ENCODE measurements at places on chromosomes 16 and 17.

- DNase-seq = no peak
Measured at GRCh38 chr17:2655546-2655945, 56.0 kb downstream of the CLUH start.

DNA sequence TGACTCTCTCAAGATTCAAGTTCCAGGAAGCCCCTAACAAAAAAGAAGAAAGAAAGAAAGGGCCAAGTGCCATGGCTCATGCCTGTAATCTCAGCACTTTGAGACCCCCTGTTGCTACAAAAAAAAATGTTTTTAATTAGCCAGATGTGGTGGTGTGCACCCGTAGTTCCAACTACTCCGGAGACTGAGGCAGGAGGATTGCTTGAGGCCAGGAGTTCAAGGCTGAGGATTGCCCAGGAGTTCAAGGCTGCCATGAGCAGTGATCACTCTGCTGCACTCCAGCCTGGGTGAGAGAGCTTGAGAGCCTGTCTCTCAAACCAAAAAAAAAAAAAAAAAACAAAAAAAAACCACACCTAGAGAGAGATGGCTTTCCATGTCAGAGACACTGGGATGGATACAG lies 18.8 kb downstream of the TLE7 start:
- no peak for DNase-seq

DNA sequence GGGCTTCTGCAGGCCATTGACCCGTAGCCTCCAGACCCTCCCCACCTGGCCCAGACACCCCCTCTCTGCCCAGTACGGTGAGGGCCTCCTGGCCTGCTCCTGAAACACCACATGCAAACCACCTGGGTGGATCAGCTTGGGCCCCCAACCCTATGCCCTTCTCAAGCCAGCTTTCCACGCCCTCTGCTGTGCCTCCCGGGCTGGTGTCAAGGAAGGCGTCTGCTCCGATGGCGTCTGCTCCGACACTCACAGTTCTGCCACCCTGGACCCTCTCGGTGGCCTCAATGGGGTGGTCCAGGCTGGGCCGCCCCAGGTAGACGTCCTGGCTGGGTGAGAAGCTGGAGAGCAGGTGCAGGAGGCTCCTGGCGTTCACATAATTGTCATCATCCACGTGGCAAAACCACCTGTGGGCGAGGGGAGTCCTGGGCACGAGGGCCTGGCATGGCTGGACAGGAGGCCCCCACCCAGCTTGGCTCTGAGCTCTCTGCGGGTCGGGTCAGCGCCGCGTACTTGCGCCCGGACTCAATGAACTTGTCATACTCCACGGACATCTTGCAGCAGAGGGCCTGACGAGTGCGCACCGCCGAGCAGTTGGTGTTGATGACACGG lies 1.4 kb downstream of the RFNG start:
- DNase-seq = no peak

DNA sequence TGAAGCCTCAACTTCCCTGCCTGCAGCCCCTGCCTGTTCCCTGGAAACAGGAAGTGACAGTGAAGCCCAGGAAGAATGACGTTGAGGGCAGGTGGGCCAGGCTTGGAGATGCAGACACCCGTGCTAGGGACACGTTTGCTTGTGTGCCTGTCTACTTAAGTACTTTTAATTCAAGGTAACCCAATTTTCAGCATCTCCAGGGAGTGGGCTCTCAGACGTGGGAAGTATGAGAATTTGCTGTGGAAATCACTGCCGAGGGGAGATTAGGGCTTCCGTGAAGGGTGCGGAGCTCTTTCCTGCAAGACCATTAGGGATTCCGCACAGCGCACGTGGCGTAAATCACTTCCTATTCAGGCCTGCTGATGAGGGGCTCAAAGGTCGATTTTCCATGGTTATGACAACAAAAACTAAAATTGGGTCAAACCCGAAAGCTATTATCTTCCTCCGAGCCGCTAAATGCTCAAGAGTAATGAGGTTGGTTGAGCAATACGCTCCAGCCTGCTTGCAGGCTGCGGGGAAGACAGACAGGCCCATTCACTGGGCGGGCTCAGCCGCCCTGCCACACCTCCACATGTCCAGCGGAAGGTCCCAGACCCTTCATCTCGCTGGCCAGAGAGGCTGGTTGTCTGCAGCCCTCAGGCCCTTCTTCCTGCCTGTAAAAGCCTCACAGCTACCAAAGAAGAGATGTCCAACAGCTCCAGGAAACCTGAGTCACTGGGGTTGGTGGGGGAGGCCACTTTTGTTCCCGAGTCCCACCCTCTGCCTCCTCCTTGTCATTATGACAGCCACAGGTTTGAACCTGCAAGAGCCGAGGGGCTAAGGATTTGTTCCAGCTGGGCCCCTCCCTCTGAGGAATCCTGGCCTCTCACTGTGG lies 109.9 kb downstream of the RBFOX3 start:
- no peak for DNase-seq

- peak; percentile 73 for DNase-seq
Measured at GRCh38 chr16:72997141-72997542, 50.8 kb downstream of the ZFHX3 start.

DNA sequence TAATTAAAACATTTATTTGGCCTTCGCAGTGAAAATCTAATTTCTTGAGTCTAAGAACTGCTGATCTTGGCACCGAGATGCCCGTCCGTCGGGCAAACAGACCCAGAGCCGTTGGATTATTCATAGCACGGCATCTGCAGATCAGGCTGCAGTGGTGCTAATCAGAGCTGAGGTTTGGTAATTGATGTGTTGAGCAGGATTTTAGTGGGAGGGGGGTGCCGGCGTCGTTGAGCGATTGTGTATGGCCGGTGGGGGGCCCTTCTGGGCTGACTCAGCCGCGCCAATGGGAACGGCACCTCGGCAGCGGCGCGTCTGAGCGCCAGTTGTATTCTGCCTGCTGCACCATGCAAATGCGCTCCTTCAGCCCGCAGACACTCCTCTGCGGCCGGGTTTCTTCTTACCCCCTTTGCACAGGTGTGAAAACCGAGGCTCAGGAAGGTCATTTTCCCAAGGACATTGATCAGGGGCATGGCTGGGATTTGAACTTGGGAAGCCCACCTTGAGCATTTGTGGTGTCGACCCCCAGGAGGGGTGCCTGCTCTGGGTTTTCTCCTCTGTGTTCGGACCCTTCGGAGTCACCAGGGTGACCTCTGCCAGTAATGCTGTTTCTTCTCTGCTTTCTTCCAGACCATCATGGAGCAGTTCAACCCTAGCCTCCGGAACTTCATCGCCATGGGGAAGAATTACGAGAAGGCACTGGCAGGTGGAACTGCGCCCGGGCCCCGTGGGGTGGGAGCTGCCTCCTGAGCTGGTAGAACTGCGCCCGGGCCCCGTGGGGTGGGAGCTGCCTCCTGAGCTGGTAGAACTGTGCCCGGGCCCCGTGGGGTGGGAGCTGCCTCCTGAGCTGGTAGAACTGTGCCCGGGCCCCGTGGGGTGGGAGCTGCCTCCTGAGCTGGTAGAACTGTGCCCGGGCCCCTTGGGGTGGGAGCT lies 18.4 kb downstream of the BAIAP2 start:
- DNase-seq = no peak

- no peak for DNase-seq
Measured at GRCh38 chr16:68190081-68190480, 45.8 kb downstream of the ESRP2 start.

DNA sequence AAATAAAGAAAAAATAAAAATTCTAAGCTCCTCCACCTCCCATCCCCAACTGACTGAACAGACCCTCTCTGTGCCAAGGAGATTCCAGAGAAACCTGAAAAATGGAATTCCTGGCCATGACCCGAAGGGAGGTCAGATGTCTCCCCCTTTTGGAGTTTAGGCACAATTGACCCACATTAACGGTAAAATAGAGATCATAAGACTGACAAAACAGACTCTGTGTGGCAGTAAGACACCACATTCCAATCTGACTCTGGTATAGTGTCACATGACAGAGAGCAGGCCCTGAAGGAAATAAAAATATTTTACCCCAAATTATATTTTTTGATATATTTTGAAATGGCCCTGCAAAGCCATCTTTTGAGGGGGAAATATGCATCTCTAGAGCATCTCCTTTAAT lies 115.1 kb upstream of the ZKSCAN2 start:
- DNase-seq = no peak

- peak; percentile 72 for DNase-seq
Measured at GRCh38 chr17:50507871-50508572, at the start of gene MYCBPAP. Gene MYCBPAP (plus strand): TSS chr17:50508439. CDS start chr17:50508675, 236 bp downstream.

DNA sequence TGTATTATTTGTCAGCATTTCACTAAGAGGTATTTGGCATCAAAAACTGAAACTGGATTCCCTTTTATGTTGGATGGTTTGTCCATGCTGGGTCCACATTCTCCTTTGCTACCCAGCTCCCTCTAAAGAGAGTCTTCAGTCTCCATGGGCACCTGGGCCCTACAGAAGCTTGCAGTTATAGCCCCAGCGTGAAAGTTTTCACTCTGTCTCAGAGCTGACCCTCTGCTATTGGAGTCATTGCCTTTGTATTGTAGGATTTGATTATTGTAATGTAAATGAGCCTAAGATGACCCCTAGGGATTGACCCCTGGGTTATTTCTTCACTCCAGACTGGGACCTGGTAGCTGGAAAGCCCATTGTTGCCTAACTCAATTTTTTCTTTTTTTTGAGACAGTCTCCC lies 1026.5 kb upstream of the EEF2KMT start:
- DNase-seq = no peak

GRCh38 chr17:47287068-47287467 lies 33.4 kb downstream of the ITGB3 start:
- DNase-seq = no peak

- DNase-seq = no peak
Measured at GRCh38 chr17:16121915-16122314, 93.4 kb downstream of the NCOR1 start.

- no peak for DNase-seq
Measured at GRCh38 chr17:48031966-48032365, 5.6 kb downstream of the COPZ2 start.

DNA sequence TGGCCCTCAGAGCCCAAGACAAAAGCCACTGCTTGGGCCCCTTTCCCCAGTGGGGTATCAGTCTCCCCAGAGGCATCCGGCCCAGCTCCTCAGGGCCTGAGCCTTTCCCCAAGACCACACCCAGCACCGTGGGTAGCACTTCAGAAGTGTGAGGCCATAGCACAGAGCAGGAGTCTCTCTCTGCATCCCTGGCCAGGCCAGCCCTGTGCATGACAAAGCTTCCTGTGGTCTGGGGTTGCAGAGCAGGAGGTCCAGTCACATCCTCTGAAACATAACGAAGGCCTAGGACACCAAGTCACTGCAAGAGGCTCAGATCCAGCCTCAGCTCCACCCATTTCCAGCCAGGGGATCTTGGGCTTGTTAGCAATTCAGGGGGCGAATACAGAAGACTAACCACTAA lies 56.8 kb upstream of the ZNF423 start:
- DNase-seq = no peak

DNA sequence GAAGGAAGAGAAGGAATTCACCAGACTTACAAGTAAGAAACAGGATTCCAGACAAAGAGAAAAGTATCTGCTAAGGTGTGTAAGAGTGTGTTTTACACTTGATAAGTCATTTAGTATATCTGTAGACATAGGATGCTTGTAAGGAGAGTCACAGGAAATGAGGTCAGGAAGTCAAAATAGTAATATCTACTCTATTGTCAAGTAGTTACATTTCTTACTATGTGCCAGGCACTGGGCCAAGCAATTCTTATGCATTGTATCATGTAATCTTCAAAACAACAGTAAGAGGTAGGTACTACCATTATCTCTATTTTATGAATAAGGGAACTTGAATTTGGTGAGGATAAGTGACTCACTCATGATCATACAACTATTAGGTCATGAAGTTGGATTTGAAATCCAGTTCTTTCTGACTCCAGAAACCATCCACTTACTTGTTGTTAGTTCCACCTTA lies 129.1 kb downstream of the SNX11 start:
- DNase-seq = peak; percentile 91
